ENCODE measurements at places on chromosomes 3 and 15. TPM values are rescaled to one million over a fixed set of nuclear protein-coding genes. Genes with fewer than 3 reads are reported as not detected.
A peak's percentile ranks its signal among the peaks of the same experiment; 100 is the strongest.

DNA sequence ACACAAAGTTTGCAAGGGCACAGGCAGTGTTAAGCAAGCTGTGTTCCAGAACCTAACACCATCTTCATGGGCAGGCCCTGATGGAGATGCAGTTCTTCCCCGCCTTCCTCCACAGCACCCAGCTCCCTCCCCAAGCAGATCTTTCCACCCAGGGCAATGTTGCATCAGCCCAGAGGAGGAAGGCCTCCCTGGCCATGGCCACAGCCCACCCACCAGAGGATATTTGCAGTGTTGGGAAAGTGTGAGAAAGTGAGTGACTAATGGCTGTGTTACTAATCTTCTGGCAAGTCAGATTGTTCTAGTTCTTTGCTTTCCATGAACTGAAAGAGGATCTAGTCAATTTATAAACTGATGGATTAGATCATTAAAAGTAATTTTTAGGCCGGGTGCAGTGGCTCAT lies 42.0 kb upstream of the ATP10A start:
- no peak overlapping the region for H3K4me3 ChIP-seq
- no peaks in the 10 kb centered on the region for H3K27me3 ChIP-seq
- no peak overlapping the region for H3K27ac ChIP-seq
- DNase-seq, result no peak
- no peaks in the 10 kb centered on the region for H3K4me1 ChIP-seq
- no peaks in the 10 kb centered on the region for H3K36me3 ChIP-seq

DNA sequence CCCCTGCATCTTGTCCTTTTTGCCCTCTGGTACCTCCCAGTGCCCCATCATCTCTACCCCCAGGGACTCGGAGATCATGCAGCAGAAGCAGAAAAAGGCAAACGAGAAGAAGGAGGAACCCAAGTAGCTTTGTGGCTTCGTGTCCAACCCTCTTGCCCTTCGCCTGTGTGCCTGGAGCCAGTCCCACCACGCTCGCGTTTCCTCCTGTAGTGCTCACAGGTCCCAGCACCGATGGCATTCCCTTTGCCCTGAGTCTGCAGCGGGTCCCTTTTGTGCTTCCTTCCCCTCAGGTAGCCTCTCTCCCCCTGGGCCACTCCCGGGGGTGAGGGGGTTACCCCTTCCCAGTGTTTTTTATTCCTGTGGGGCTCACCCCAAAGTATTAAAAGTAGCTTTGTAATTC lies 1.5 kb downstream of the SERF2 start:
- peaks cover 30% of the 10 kb centered on the region for H3K36me3 ChIP-seq
- peak overlapping the region; percentile 99 for H3K27ac ChIP-seq

NPAP1 gene
- total RNA-seq, result not detected

DNA sequence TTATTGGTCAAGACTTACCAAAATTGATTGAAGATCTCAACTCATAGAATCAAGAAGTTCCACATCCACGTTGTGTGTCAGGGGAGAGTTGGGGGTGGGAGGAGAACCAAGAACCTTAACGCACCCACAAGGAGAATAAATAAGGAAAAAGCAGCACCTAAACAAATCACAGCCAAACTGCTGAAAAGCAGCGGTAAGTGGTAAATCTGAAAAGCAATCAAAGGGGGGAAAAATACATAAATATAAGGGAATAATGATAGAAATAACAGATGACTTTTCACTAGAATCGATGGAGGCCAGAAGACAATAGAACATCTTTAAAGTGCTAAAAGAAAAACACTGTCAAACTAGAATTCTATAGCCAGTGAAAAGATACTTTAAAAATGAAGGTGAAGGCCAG lies 20.1 kb upstream of the BHLHE40 start:
- H3K4me1 ChIP-seq, result no peaks in the 10 kb centered on the region
- no peak overlapping the region for H3K4me3 ChIP-seq
- H3K27me3 ChIP-seq, result no peaks in the 10 kb centered on the region

Measured in right lobe of liver (tissue), 6 donors.